ENCODE measurements at places on chromosomes 2 and 18. TPM values are rescaled to one million over a fixed set of nuclear protein-coding genes. Genes with fewer than 3 reads are reported as not detected.

Gene HOXD12
- total RNA-seq: not detected

Gene DNAJC5G
- not detected for total RNA-seq

Gene SLC39A10
- 60.9 TPM for total RNA-seq

Gene CYTIP
- not detected for total RNA-seq

Gene DNER
- 0.26 TPM for total RNA-seq

Gene SCYGR4
- not detected for total RNA-seq

Gene SLC19A3
- total RNA-seq: 0.17 TPM

Gene ADRA2B
- not detected for total RNA-seq

Gene MC2R
- not detected for total RNA-seq

Gene ENOSF1
- 23.3 TPM for total RNA-seq

Gene AMER3
- not detected for total RNA-seq

Gene EIF2AK3
- total RNA-seq: 20.3 TPM

Gene ERFE
- 1.5 TPM for total RNA-seq

Gene MERTK
- total RNA-seq: 6.6 TPM

Gene COL3A1
- total RNA-seq: 925 TPM

Gene KIF5C
- 0.17 TPM for total RNA-seq

Gene TOGARAM2
- total RNA-seq: 0.26 TPM

Gene ZNF892
- 7.3 TPM for total RNA-seq

Gene DQX1
- not detected for total RNA-seq

Gene CCL20
- not detected for total RNA-seq

Gene CYP26B1
- 0.51 TPM for total RNA-seq

Gene TNFRSF11A
- total RNA-seq: 0.66 TPM

Gene RESP18
- not detected for total RNA-seq

Gene ZSWIM2
- under 0.01 TPM for total RNA-seq

Gene FLACC1
- 1.3 TPM for total RNA-seq

Gene SPATA3
- total RNA-seq: not detected

Gene RTP5
- not detected for total RNA-seq

Gene NGEF
- under 0.01 TPM for total RNA-seq

Gene FAM237A
- not detected for total RNA-seq

Gene DSC2
- total RNA-seq: under 0.01 TPM

Gene TRIB2
- 31.0 TPM for total RNA-seq

Gene NAT8
- total RNA-seq: not detected

Gene PARD6G
- 2.1 TPM for total RNA-seq

Gene WNT10A
- not detected for total RNA-seq

Gene ROCK2
- total RNA-seq: 58.1 TPM

Gene CFAP221
- total RNA-seq: not detected
